ENCODE measurements at places on chromosomes 5 and 9. TPM values are rescaled to one million over a fixed set of nuclear protein-coding genes. Genes with fewer than 3 reads are reported as not detected.

Gene CENPK
- total RNA-seq, result 78.6 TPM

Gene ECSCR
- total RNA-seq, result 0.55 TPM

Gene MAP1B
- 0.40 TPM for total RNA-seq

Gene RANBP6
- 18.4 TPM for total RNA-seq

Gene PAEP
- not detected for total RNA-seq

Gene PAX5
- 0.23 TPM for total RNA-seq

Gene PCDHGA8
- not detected for total RNA-seq

Gene RLN1
- total RNA-seq, result 1.3 TPM

Gene NEK6
- total RNA-seq, result 26.5 TPM

Gene LCP2
- total RNA-seq, result 239 TPM

Data from activated CD8-positive, alpha-beta memory T cell treated with anti-CD3 and anti-CD28 coated beads for 36 hours (primary cell).